EL (cell line): ENCODE measurements at places on chromosomes 6 and 20.

- peak; percentile 47 for DNase-seq
Observed at GRCh38 chr6:75128878-75129570, 76.8 kb downstream of the COL12A1 start.

DNA sequence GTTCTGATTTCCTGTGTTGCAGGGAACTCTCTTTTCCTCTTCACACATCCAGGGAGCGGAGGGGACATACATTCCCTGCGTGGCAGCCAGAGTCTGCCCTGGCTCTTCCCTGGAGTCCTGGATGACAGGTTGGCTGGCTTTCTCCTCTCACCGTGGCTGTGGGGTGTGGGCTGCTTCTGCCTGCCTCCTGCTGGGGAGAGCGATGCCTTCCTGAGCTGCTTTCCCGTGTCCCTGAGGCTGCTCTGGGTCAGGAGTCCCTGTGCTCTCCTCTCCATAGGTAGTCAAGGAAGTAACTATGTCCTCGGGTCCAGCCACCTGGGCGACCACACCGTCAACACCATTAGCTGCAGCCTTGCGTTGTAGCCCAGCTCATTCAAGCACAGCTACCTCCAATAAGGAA, 451.7 kb downstream of the QKI start:
- DNase-seq, result no peak

GRCh38 chr20:23451956-23452487, 654 bp downstream of the CST11 start:
- peak; percentile 10 for DNase-seq

GRCh38 chr6:106882138-106882537, 92.4 kb downstream of the CD24 start:
- DNase-seq, result no peak

DNA sequence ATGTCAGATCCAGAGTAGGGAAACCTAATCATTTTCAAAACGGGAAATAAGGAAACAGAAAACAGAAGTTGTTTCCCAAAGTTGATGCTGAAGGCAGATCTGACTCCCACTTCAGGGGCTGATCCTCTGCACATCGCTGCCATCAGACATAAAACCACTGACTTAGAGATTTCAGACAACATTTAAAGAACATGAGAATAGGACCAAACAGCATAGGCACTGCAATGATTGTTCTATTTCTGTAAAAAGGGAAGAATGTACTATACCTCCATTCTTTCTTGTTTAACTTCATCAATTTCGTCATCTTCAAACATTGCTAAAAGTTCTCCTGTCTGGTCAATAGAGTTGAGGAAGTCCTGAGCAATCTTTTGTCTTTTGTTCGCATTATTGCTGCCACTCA, 324.7 kb upstream of the RUNX2 start:
- DNase-seq, result no peak

- no peak for DNase-seq
Observed at GRCh38 chr6:129426343-129426742, 283.6 kb downstream of the ARHGAP18 start.

GRCh38 chr20:18571578-18571977, 4.3 kb downstream of the SMIM26 start:
- no peak for DNase-seq

- DNase-seq, result peak; percentile 5
Observed at GRCh38 chr20:43415661-43416430, 41.9 kb upstream of the SRSF6 start.

- DNase-seq, result peak; percentile 53
Observed at GRCh38 chr6:135183532-135184440, 2.7 kb downstream of the MYB start.

- DNase-seq, result no peak
Observed at GRCh38 chr20:52432740-52433139, 241.2 kb upstream of the ZFP64 start.

- DNase-seq, result no peak
Observed at GRCh38 chr6:167295495-167296292, 4.6 kb downstream of the UNC93A start.

DNA sequence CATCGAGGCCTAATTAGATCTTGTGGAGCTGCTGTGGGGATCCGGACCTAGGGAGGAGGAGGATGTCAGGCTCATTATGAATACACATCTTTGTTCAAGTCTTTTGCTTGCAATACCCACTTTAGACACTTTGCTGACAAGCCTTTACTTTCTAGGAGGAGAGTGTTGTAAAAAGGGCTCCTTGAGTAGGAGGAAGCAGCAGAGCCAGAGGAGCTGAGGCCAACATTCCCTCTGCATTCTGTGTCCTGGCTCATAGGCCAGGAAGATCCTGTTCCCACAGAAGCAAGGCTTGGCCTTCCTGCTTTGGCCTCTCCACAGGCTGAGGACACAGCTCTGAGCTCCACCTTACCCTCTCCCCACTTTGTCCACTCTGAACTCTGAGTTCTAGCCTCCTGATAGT, 67.1 kb downstream of the TPD52L1 start:
- DNase-seq, result no peak

- no peak for DNase-seq
Observed at GRCh38 chr6:69097948-69098347, 462.9 kb downstream of the ADGRB3 start.

GRCh38 chr6:99446076-99446475, 21.0 kb upstream of the PNISR start:
- DNase-seq, result no peak

DNA sequence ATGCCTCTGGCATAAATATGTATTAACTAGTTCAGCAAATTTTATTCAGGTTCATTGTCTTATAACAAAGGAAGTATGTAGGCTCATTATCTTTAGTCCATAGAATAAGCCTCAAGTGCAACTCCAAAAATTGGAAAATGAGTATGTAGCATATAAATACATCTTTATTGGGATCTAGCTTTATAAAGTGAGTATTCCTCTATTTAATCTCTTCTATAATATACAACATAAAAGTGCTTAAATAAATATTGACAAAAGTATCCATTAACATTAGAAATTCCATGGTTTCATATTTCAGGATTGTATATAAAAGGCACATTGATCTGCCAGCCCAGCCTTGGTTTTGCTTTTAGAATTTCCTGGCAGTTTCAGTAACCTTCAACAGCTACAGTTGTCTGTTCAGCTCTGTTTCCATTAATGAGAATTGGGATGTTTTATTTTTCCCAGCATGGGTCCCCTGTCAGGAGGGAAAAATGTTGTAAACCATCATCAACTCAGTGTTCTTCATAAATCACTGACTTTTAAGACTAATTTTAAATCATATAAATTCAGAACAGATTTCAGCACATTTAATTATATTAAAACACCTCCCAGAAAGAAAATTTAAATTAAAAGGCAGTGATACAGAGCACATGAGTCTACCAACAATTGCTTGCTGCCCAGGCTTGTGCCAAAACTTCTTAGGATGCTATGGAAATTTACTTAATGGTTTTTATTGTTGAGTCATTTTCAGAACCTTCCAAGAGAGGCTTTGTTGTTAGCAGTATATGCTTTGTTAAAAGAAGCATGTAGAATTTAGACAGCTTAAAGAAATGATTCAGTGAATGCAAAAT, 119.7 kb downstream of the ADGRG6 start:
- no peak for DNase-seq

GRCh38 chr6:148494226-148494625, 151.6 kb downstream of the SASH1 start:
- DNase-seq, result no peak

- DNase-seq, result peak; percentile 74
Observed at GRCh38 chr6:146915671-146916127, 288.5 kb upstream of the STXBP5 start.

DNA sequence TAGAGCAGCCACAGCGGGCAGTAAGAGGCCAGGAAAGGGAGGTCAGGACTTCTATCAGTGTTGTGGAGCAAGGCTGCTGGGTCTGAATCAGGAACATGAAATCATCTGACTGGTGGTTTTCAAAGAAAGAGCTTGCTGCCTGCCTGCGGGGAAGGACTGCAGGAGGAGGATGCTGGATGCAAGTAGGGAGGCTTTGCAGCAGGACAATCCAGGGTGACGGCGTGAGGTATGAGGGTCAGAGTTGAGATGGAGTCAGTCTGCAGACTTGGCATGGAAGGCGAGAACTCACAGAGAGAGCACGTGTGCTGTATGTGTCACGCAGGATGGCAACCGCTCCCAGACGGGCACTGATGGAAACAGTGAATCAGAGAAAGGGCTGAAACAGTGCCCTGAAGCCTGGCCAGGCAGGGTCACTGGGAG, 59.2 kb upstream of the CD93 start:
- DNase-seq, result peak; percentile 80

DNA sequence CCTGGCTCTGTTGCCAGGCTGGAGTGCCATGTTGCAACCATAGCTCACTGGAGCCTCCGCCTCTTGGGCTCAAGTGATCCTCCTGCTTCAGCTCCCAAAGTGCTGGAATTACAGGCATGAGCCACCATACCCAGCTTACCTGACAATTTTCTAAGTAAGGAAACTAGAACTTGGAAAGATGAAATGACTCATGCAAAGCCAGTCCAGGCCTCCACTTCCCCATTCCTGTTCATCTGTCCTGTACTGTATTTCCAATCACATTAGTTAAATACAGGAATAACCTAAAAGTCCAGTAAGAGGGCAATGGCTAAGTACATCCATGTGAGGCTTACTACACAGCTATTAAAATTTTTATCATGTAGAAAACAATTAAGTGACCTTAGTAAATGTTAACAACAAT, 8.3 kb upstream of the ADGB start:
- no peak for DNase-seq

- peak; percentile 41 for DNase-seq
Observed at GRCh38 chr6:42727087-42727611, 4.8 kb upstream of the PRPH2 start.

GRCh38 chr6:159013229-159013628, 13.2 kb upstream of the RSPH3 start:
- DNase-seq, result no peak

DNA sequence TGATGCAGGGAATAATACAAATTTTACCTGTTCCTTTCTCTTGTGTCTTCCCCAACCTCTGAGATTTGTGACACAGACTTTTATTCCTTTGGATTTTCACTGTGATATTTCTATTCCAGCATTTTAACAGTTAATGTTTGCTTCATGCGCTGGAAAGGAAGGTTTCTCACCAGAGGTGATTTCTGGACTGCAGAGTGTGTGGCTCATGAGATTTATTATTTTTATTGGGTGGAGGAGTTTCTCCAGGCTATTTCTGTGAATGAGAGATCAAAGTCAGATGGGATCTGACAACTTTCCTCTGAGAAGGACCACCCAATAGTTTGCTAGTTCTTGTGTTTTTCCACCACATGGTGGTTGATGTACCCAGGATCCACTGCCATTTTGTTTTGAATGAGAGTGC, 377.5 kb downstream of the CDKAL1 start:
- DNase-seq, result no peak

- DNase-seq, result peak; percentile 38
Observed at GRCh38 chr6:32932132-32932868, 8.5 kb downstream of the HLA-DMB start.

- DNase-seq, result no peak
Observed at GRCh38 chr20:46202766-46203509, 84.8 kb downstream of the CD40 start.

DNA sequence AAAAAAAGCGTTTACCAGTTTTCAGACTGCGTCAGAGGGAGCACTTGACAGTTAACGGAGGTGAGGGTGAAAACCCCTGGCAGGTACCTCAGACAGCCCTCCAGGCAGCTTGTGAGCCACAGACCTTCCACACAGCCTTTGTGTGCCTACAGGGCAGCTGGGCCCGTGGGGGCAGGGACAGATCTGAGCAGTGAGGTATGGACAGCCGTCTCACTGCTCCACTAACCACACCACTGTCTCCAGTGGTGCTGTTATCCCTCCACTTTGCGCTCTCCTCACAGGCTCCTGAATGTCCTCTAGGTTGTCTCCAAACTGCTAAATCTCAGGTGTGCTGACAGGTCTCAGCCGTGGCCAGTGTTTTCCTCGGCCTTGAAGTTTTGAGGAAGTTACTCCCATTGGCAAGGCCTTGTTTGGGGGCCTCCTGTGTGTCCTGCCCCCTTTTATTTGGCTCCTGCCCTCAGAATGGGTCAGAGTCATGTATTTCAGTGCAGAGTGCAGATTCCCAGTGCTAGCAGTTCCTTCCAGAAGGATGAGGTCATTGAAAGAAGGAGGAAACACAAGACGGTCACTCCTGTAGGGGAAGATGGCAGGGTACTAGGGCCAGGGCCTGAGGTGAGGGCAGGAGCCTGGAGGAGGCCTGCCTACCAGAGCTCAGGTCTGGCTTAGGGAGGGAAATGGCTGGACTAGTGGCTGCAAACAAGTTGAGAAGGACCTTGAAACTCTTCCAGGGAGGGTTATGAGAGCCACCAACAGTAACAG, 11.8 kb downstream of the GFRA4 start:
- no peak for DNase-seq

DNA sequence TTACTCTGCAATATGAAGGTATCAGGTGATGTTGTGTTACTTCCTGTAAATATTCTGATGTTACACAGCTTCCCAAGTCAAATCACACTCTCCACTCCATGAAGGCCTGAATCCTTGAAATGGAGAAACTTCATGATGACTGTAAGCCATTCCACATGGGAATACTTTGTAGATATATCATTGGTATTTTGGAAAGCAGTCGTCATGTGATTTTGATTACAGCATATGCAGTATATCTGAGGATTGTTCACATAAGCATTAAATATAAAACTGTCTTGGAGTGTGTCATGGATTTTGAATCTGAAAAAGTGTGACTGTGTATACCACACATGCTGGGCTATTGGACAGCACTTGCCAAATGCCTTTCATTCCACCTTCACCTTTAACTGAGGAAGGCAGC, 118.3 kb upstream of the EXOC2 start:
- no peak for DNase-seq

- no peak for DNase-seq
Observed at GRCh38 chr6:170464524-170464979, 88.6 kb downstream of the PSMB1 start.

GRCh38 chr6:148793721-148794120, 46.9 kb downstream of the UST start:
- DNase-seq, result no peak

- DNase-seq, result peak; percentile 28
Observed at GRCh38 chr6:84546427-84546914, 217.9 kb downstream of the TBX18 start.
